ENCODE measurements at places on chromosomes 12 and 14.

DNA sequence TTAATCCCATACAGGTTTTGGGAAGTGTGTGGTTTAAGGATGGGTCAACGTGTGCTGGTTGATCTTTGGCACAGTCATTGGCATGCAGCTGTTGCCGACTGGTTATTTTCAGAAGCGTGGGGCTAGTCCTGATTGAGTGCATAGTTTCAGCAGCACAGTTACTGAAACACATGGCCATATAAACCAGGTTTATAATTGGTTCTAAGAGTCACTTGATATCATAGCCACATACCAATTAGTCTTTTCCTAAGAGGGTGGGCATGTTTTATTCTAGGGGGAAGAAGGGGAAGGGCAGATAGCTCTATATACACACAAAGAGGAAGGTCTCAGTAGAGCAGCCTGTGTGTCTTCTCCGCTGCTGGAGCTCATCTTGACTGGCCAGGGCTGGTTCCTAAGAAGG is 11.0 kb upstream of the RPS6KL1 start:
- DNase-seq = no peak

- DNase-seq = no peak
Observed at GRCh38 chr14:91843437-91843836, 23.9 kb downstream of the TC2N start.

GRCh38 chr14:94163796-94164195 is 10.3 kb upstream of the PPP4R4 start:
- DNase-seq = no peak

- DNase-seq = no peak
Observed at GRCh38 chr14:68528040-68528687, 264.7 kb downstream of the ZFP36L1 start.

GRCh38 chr12:84811291-84811690 is 101.3 kb downstream of the SLC6A15 start:
- DNase-seq = peak; percentile 4

- DNase-seq = no peak
Observed at GRCh38 chr12:54052438-54053002, 1.1 kb upstream of the HOXC4 start.

- no peak for DNase-seq
Observed at GRCh38 chr12:113405694-113406093, 2.0 kb upstream of the SDS start.

GRCh38 chr14:98840091-98840490 is 431.9 kb downstream of the BCL11B start:
- DNase-seq = no peak

DNA sequence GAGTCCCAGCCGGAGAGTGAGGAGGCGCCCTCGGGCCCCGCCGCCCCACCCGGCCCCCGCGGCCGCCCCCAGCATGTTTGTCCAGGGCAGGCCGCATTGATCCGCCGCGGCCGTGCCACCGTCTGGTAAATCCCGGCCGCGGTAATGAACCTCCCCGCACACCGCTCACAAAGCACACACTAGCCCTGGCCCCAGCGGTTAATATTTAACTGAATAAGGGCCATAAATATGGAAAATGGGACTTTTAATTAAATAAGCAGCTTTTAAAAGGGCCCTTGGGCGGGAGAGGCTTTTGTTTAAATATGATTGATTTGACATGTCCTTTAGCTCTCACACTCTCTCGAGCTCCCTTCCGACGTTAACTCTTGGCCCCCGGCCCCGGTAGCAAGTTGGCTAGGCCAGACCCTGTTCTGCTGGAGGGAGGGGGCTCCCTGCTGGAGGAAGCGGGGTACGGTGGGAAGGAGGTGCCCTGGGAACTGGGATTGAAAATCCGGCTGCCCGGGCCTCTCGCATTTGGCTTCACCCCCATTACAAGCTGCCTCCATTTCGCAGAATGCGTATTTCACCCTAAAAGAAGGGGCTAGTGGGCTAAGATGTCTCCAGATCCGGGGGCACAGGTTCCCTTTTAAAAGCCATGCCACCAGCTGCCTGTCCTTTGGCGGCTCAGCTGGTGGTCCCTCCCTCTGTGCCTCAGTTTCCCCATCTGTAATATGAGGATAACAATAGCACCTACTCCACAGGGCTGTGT is 199.8 kb downstream of the RBM19 start:
- DNase-seq = no peak

DNA sequence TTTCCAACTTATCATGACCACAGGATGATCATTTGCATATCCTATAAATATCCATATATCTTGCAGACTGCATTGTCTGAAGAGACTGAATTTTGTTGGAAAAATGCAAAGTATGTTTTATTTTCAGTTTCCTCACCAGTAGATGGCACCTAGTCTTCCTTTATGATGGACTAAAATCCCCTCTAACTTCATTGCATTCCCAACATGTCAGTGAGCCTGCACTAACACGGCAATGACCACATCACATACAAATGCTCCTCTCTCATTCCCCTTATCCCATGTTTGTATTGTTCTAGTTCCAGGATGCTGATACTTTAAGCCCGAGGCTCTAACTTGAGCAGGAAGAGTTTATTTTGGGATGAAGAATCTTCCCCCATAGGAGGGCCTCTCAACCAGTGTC is 24.7 kb upstream of the MYBPC1 start:
- peak; percentile 54 for DNase-seq

DNA sequence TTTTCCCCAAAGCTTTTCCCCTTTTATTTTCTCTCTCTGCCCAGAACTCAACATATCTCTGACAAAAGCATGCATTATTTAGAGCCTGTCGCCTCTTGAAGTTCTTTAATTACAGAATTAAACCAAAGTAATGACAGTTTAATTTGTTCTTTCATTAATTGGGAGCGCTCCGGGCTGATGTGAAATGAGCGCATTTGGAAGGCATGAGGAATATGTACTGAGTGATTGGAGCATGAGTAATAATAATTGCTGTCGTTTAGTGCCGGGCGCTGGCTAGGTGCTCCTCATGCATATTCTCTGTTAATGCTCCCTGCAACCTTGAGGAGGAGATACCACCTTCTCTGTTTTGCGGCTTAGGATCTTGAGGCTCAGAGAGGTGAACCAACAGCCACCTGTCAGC is 120.5 kb downstream of the SLC25A47 start:
- peak; percentile 59 for DNase-seq

DNA sequence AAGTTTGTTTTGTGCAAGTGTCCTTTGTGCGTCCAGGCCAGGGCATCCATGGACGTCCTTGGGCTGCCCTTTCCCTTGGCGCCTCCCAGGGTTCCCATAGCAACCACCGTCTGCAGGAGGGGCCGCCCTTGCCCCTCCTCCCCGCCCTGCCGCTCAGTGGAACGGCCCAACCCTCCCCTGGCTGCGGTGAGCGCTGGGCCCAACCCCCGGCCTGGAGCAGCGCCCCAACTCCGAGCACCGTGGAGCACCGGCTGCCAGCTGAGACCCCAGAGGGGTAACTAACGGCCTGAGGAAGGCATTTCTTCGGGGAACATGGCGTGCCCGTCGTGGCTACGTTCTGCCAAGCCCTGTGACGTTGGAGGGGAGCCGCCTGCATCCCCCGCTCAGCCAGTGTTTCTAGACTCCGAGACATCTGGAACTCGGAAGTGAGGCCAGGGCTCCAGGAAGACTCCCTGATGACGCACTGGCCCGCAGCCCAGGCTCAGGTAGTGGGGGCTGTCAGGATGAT is 5.3 kb upstream of the ACACB start:
- peak; percentile 72 for DNase-seq

GRCh38 chr14:54712465-54713200 is 145.7 kb downstream of the SAMD4A start:
- no peak for DNase-seq

GRCh38 chr12:67531051-67531450 is 117.5 kb upstream of the DYRK2 start:
- no peak for DNase-seq

DNA sequence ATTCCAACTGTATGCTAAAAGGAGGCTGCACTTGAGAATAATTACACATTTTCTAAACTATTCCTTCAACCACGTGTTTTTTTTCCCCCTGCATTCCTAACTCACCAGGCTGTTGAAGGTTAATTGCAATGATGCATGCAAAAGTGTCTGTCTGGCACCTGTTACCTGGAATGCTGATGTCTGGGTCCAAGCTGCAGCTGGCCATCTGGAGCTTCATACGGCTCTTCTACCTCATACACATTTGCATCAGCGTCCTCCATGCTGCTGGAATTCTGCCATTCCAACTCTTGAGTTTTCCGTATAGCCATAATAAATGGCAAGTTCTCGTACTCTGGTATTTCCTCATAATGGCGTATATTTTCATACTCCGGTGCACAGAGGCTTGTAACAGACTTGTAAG is 8.6 kb downstream of the FGD6 start:
- DNase-seq = no peak

DNA sequence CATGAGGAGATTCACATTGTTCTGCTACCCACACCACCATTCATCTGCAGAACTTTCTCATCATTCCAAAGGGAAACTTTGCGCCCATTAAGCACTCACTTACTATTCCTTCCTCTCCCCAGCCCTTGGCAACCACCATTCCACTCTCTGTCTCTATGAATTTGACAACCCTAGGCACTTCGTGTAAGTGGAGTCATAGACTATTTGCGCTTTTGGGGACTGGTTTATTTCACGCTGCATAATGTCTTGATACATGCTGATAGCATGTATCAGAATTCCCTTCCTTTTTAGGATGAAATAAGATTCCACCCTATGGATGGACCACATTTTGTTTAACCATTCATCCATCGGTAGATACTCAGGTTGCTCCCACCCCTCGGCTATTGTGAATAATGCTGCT is 4.5 kb upstream of the EML1 start:
- no peak for DNase-seq

DNA sequence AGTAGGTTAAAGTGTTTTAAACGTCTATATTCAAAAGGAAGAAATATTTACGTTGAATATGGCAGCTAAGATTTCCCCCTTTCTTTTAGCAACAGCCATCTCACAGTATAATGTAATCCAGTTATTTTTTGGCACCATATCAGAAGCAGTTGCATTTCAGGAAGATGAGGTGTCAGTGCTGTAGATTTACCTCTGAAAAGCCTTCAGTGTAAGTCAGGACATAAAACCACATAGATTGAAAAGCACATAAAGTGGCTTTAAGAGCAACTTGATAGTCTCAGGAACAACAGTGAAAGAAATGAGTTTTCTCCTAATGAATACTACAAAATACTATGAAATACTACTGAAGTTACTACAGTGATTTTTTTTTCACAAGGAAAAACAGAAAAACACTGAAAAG is 6.9 kb downstream of the MLH3 start:
- DNase-seq = peak; percentile 73

DNA sequence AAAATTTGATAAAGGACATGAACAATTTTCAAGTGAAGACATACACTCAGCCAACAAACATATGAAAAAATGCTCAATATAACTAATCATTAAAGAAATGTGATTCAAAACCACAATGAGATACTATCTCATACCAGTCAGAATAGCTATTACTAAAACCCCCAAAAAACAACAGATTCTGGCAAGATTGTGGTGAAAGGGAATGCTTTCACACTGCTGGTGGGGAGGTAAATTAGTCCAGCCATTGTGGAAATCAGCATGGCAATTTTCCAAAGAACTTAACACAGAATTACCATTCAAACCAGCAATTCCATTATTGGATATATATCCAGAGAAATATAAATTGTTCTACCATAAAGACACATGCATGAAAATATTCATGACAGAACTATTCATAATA is 18.7 kb upstream of the TAS2R14 start:
- peak; percentile 17 for DNase-seq

GRCh38 chr12:4939418-4940023 is 29.8 kb downstream of the KCNA1 start:
- DNase-seq = no peak

DNA sequence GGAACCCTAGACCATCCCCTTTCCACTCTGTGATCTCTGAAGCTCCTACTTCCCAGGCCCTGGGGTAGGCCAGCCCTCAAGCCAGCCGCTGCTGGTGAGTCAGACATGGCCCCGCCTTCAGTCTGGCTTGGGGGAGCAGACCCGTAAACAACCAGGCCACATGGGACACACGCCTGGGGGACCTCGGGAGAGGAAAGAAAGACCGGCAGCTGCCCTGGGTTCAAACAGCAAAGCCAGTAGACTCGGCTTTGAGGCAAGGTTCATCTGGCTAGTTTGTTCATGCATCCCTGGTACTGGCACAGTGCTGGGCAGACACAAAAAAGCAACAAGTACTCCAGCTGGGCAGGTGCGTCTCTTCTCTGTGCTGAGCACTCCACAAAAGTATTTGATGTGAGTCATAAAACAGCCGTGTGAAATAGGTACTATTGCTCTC is 101.9 kb downstream of the SETD3 start:
- no peak for DNase-seq

DNA sequence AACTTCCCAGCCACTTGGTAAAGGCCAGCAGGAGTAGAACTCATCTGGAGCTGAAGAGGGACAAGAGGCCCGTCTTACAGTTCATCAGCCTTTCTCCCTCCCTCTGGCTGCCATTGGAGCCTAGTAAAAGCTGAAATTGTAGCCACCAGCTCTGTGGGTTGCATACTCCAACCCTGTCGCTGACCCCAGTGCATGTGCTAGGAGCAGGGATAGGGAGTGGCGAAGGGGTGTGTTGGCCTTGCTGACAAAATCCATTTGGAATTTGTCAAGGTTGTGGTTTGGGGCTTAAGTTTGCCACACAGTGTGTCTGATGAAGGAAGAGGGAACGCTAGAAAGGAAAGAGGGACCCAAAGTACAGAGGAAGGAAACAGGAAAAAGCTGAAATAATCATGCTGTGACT is 4.0 kb upstream of the ARF3 start:
- no peak for DNase-seq

- DNase-seq = no peak
Observed at GRCh38 chr14:91294153-91294552, 49.6 kb upstream of the GPR68 start.

DNA sequence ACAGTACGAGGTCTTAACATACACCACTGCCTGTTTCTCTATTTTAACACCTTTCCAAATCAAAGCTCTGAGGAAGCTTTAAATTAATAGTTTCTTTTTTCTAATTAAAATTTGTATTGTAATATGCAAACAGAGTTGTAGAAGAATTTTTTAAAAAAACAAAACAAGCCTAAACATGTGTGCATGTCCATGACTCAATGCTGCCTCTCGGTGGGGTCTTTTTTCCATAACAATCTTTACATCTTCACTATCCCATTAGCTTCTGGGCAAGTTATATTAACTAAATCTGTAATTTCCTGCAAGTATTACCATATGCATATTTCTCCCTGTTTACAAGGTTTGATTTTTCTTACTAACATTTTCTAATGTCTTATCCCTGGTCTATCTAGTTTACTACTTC is 143.9 kb upstream of the NAV3 start:
- DNase-seq = no peak

DNA sequence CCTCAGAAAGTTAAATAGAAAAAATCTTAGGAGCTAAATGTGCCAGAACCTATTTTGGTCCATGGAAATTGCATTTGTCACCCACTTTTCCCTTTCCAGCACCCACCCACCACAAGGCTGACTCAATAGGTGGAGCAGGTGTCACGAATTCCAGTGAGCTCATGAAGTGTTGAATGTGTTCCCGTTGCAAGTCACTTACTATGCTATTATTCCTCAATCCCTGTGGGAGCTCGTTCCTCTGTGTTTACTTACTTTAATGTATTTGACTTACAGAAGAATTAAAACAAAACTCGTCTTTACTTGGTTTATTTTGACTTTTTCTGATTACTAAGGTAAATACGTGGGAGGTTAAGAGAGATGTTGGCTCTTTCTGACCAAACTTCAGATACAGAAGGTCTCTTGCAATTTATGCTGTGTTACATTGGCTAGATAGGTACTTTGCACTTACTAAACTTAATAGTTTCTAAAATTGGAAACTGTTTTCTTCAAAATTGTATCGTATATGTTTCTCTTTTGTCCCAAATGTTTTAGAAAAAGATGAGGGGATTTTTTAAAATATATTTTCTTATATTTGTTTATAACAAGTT is 269.4 kb upstream of the NOVA1 start:
- no peak for DNase-seq

Measured in HFFc6 (cell line).